ENCODE measurements at places on chromosomes 7 and 10. TPM values are rescaled to one million over a fixed set of nuclear protein-coding genes. Genes with fewer than 3 reads are reported as not detected.

GRCh38 chr10:89670926-89671325, 25.9 kb upstream of the PANK1 start:
- DNase-seq: no peak

GRCh38 chr7:29748286-29749099, 57.8 kb upstream of the WIPF3 start:
- DNase-seq: no peak

DNA sequence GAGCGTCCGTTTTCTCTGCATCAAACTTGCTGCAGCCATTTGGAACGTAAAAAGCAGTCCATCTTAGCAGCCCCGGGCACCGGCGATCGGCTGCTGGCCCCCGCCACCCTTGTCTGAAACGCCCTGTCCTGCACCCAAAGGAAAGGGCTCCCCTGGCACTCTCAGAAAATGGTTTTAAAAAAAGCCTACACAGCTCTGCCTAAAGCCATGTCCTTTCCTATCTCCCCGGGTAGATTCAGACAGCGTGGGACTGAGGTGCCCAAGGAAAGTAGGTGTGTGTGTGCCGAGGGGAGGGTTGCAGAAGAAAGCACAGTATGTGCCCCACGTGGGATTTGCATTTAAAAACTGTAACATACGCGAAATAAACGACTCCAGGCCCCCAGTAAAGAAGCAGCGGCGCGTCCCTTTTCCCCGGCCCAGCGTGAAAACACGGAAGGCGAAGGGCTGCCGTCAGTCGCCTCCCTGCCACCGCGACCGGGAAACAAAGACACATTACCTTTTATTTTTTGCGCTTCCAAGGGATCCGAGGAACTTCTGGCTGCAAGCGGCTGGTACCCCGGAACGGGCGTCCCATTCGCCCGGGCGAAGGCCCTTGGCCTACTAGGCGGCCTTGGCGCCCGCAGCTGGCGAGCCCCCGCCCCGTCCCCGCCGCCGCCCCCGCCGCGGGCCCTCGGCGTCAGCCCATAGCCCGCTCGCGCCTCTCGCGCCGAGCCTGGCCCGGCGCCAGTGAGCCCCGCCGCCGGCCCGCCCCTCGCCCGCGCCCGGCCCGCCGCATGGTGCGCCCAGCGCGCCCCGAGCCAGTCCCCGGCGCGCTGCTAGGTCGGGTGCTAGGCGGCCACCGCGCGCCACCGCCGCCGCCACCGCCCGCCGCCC, 304.6 kb downstream of the PRPF18 start:
- no peak for DNase-seq

DNA sequence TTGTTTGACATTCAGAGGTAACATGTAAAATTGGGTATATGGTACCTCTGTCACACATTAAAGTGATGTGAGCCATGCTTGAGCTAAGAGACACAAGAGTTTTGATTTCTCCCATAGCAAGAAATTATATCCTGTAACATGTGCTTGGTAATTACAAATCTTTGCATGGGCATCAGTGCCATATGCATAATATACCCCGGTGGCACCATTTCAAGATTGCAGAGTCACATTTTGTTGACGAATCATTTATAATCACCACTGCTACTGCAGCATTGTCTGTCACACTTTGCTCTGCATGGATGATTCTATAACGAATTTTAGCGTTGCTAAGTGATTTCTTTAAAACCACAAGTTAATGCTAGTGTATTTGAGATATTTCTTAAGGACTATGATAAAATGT, 443.7 kb upstream of the LRRN3 start:
- no peak for DNase-seq

- DNase-seq: no peak
Measured at GRCh38 chr7:84324136-84324630, 129.6 kb upstream of the SEMA3A start.

DNA sequence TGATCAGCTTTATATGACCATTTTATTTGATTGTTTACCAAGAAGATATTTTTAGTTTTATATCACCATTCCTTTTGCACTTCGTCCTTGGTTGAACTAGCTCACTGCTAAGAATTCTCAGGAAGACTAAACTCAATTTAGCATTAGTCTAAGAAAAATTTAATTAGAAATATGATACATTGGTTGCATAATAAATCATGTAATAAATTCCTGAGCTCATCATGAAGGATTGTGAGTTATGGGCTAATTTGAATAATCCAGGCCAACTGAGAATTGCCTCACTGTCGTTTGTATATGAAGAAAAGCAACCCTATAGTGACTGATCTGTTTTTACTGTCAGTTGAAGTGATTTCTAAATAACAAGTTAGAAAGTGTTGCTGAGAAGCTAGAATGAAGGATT, 725.5 kb downstream of the DNAJB9 start:
- no peak for DNase-seq

DNA sequence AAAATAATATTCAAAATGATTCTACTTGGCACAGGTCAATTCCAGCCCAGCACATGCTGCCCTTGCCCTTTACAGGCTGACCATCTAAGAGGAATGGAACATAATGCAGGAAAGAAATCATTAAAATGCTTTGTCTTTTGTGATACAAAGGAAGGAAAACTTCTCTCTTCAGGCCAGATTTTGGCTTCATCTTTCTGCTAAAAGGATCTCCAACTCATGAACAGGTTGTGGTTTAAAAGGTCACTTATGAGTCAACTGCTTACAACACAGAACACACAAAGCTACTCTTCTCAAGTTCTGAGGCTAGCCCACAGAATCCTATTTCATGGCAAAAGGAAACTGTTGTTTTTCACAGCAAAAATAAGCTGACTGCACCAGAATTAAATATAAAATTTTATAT, 197.1 kb downstream of the DOCK4 start:
- DNase-seq: no peak

GRCh38 chr10:125423569-125423968, 259.4 kb downstream of the TEX36 start:
- DNase-seq: no peak

- no peak for DNase-seq
Measured at GRCh38 chr7:22561895-22562593, 62.1 kb upstream of the STEAP1B start.

- no peak for DNase-seq
Measured at GRCh38 chr10:119703903-119704508, 21.8 kb upstream of the INPP5F start.

DNA sequence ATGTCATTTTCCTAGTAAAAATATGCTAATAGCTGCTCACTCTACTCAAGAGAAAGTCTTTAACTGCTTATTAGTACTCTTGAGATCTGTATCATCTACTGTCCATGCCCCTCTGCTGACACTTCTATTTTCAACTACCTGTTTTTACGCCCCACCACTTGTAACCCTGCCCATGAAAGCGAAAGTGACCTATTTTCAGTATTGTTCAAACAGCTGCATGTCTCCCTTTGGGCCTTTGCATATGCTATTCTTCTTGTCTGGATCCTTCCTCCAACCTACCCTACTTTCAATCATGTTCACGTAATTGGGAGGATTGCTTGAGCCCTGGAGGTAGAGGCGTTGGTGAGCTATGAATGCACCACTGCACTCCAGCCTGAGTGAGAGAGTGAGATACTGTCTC, 1481.3 kb downstream of the GATA3 start:
- no peak for DNase-seq

DNA sequence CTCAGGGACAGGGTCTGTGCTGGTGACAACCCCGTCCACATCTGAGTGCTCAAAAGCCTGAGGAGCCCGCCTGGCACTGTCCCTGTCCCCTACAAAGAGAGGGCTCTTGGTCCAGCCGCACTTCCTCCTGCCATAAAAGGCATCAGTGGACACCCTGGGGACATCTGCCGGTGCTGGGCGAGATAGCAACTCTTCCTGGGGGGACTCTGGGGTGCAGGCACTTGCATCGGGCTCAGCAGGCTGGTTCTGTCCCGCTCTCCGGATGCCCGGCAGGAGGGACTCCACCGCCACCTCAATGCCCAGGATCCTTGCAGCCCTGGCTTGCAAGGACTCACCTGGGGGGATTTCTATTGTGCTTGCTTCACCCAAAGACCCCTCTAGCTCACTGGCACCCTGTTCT, 32.8 kb downstream of the JCAD start:
- no peak for DNase-seq

GRCh38 chr7:156919132-156919713, 26.2 kb upstream of the LMBR1 start:
- DNase-seq: no peak

DNA sequence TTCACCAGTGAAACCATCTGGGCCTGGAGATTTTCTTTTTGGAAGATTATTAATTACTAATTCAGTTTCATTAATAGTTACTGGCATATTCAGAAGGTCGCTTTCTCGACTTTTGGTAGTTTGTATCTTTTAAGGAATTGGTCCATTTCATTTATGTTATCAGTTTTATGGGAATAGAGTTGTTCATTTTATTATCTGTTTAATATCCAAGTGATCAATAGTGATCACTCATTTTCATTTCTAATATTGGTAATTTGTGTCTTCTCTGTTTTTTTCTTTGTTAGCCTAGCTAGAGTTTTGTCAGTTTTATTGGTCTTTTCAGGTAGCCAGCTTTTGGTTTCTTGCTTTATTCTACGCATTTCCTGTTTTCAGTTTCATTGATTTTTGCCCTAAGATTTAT, 31.0 kb downstream of the MKLN1 start:
- DNase-seq: no peak

DNA sequence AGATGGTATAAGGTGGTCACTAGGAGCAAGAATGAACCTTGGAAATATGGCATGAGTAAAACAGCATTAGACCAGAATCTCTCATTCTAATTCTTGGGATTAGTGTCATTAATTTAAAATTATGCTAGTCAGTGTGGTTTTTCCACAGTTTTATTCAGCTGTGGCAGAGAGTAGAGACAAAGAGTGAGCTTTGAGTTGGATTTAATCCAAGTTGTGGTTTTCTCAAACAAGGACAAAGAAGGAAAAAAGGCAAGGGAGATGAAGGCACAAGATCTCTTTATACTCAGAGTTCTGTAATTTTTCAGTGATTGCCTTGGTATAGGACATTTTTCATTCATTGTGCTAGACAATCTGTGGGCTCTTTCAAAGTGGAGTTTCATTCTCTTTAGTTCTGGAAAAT, 28.2 kb upstream of the AKAP9 start:
- DNase-seq: no peak

GRCh38 chr10:24642921-24643678, 80.6 kb downstream of the ARHGAP21 start:
- no peak for DNase-seq

GRCh38 chr10:31134311-31134952, 102.8 kb upstream of the ZNF438 start:
- DNase-seq: no peak

GRCh38 chr10:3568983-3569382, 216.0 kb downstream of the KLF6 start:
- no peak for DNase-seq

- no peak for DNase-seq
Measured at GRCh38 chr7:19381321-19381720, 236.1 kb upstream of the FERD3L start.

DNA sequence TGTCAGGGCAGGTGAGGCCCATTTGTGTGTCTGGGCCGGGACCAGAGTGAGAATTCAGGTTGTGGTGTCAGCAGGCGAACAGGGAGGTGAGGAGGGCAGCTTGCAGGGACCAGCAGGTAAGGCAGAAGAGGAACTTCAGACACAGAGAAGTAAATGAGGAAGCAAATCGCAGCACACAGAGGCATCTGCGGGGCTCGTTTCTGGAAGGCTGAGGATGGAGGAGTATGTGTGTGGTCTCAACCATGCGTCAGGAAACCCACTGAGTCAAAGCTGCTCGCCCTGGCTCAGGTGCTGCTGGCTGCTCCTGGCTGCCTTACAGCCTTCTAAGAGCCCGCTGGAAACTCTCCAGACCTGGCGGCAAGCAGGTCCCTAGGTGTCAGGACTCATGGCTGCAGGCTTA, 26.9 kb upstream of the PITRM1 start:
- no peak for DNase-seq

GRCh38 chr10:99630991-99631390, 10.8 kb upstream of the SLC25A28 start:
- no peak for DNase-seq

- no peak for DNase-seq
Measured at GRCh38 chr7:128708235-128708634, 30.9 kb upstream of the CALU start.

GRCh38 chr7:106757846-106758245, 96.9 kb upstream of the CCDC71L start:
- DNase-seq: peak; percentile 73

DNA sequence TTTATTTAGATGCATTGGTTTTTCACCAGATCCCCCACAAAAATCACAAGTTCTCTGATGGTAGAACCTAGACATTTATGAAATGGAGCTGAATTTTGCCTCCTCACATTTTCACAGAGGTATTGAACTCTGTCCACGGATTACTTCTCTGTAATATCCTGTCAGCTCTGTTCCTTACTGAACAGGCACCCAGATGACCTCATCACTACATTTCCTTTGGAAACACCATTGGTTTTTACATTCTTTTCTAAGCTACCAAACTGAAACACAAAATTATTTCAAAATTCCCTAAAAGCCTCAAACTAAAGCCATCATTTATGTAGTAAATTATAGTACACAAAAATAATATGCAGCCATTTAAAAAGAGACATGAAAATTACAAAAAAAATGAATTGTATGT, 98.3 kb upstream of the KCNIP2 start:
- no peak for DNase-seq

GRCh38 chr10:113680190-113681111, 739 bp downstream of the CASP7 start:
- DNase-seq: peak; percentile 73

DNA sequence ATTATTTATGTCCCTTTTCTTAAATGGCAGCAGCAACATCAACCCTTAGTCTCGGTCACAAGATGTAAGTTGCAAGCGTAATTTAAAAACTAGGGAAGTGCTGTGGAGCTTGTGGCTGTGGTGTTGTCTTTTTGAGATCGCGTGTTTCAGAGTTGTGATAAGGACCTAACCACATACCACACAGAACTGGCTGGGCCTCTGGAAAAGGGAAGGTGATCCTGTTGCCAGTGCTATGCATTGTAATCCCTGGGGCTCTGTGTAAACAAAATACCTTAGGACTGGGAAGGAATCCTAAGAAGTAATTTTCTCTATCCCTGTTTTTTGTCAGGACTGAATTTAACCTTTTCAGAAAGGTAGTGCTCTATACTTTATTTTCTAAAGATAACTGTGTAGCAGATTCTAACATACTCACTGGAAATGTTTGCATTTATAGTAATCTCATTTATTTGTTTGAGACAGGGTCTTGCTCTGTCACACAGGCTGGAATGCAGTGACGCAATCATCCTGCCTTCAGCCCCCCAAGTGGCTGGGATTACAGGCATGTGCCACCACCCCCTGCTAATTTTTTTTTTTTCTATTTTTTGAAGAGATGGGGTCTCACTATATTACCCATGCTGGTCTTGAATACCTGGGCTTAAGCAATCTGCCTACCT, 60.4 kb downstream of the INPP5F start:
- DNase-seq: no peak

Gene PNLIPRP2
- total RNA-seq: not detected

Gene PSMC2
- total RNA-seq: 109 TPM

Gene SPDYE11
- not detected for total RNA-seq

Gene C10orf67
- not detected for total RNA-seq

Gene IFRD1
- total RNA-seq: 63.7 TPM

Gene UBTD1
- total RNA-seq: 7.9 TPM

Gene MALRD1
- total RNA-seq: 2.1 TPM

Gene LEP
- total RNA-seq: not detected

Gene PCGF5
- total RNA-seq: 60.3 TPM

Gene MEOX2
- 9.7 TPM for total RNA-seq

Gene PNLIP
- total RNA-seq: not detected

Gene PDLIM1
- total RNA-seq: 29.6 TPM

Gene OPN1SW
- total RNA-seq: not detected

Gene ATP5MK
- 400 TPM for total RNA-seq

Gene SH2B2
- 1.1 TPM for total RNA-seq

Gene DNAH11
- not detected for total RNA-seq

Gene NACAD
- total RNA-seq: 8.9 TPM
